Ureter (tissue), 1 donor: ENCODE measurements at places on chromosomes 1 and 21. TPM values are rescaled to one million over a fixed set of nuclear protein-coding genes. Genes with fewer than 3 reads are reported as not detected.

DNA sequence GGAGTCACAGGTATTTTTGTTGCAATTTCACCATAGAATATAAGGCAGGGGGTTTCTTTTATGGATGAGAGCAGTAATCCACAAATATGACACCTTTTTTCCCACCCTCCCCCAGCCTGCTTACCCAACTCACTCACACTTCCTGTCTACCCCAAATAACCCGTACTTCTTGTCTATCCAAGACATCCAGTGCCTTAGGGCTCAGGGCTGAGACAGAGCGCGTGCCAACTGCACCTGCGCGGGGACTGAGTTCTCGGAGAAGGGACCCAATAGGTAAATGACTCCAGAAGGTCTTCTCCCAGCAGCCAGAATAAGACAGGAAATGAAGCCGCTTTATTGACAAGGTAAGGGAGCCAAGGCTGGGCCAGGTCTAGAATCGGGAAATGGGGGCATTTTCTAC, 369.1 kb downstream of the SIPA1L2 start:
- no peak for DNase-seq

Gene FAM167B
- 8.3 TPM for total RNA-seq

Gene DENND2D
- 134 TPM for total RNA-seq

Gene PRDX6
- 167 TPM for total RNA-seq

DNA sequence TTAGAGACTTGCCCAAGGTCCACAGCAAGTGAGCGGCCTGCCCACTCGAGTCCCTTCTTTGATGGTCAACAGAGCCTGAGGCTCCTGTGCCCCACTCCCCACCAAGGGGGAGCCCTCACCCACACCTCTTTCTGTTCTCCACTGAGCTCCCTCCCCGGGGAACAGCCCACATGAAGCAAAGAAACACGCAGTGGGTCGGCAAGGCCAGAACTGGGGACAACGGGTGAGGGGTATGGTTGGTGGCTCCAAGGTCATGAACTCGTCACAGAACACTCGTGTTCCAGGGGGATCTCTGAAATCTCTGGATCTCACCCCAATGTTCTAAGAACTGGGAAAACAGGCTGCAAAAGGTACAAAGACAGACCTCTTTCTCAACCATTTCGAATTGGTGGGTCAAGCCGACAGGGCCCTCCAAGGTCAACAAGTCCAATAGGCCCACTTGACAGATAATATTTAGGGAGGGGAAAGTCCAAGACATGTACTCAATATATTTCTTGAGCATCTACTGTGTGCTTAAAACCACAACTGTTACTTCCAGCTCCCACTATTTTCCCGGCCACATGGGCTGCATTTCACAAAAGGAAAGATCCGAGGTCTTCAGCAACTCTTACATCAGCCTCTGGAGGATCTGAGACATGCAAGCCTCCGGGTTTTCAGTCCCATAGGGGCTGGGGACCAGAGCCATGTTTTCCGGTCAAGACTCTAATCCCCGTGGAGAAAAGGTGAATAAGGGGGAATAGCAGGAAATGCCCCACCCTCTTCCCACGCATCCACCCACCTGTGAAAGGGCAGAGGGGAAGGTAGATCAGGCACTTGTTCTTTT, 1.1 kb upstream of the RAP1GAP start:
- no peak for DNase-seq

DNA sequence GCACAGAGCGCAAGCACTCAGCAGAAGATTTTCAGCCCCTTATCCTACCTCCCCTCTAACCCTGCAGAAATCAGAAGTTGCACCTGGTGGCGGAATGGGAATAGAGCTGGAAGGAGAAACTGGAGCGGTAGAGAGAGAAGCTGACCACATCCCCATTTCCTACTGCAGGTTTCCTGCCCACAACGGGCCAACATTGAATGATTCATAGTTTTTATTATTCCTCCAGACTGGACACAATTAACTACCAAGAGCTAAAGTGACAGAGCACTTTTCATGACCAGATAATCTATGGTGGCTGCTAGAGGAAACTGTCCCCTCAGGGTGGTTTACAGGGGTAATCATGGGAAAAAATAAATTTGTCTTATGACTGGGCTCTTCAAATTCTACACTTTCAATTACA, 21.3 kb upstream of the LRRC8D start:
- DNase-seq, result no peak

GRCh38 chr1:247212627-247213617, 41.1 kb upstream of the ZNF124 start:
- no peak for DNase-seq

Gene CDCA8
- 1.2 TPM for total RNA-seq

Gene PEX14
- total RNA-seq, result 47.6 TPM

Gene KCNA3
- 3.6 TPM for total RNA-seq

DNA sequence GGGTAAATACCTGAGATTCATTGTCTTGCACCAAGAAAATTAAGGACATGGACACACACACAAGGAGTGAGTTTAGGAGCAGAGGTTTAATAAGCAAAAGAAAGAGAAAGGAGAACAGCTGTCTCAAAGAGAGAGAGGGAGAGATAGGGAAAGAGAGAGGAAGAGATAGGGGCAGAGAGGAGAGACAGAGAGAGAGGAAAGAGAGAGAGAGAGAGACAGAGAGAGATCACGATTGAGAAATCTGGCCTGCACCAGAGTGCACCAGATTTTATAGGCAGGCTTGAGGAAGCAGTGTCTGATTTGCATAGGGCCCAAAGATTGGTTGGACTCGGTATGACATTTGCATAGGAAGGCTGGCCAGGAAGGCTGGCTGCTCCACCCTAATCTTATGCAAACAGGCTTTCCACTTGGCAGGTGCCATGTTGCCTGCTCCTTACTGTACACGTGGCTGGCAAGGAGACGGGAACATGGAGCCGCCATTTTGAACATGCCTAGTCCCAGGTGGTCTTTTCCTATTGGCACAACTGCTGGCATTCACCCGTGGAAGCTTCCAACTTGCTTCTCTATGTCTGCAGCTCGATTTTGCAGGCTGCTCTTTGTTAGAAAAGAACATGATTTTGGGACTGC, 419.9 kb downstream of the ZP4 start:
- no peak for DNase-seq

Gene SAMSN1
- 8.3 TPM for total RNA-seq

DNA sequence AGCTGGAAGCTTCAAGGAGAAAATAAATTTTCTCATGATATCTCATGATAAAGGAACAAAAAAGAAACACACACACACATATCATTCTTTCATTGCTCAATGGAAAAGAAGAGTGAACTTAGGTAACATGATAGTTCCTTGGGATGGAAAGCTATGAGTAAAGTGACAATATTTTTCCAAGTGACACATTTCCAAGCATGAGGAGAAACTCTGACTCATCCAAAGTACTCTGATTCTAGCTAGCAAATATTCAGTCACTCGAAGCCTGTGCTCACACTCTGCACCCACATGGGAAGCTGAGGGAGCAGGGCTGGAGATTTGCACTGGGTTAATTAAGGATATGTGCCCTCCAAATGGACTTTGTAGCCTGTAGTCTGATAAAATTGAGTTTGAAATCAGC, 222.4 kb downstream of the LRRC40 start:
- no peak for DNase-seq

Gene LHX8
- 0.21 TPM for total RNA-seq

GRCh38 chr1:108814343-108815125, 42.4 kb downstream of the AKNAD1 start:
- no peak for DNase-seq

Gene LCE1C
- total RNA-seq, result not detected

Gene HSD3B2
- total RNA-seq, result not detected

- no peak for DNase-seq
Observed at GRCh38 chr1:90107990-90108389, 113.1 kb downstream of the ZNF326 start.

Gene RERE
- 215 TPM for total RNA-seq

DNA sequence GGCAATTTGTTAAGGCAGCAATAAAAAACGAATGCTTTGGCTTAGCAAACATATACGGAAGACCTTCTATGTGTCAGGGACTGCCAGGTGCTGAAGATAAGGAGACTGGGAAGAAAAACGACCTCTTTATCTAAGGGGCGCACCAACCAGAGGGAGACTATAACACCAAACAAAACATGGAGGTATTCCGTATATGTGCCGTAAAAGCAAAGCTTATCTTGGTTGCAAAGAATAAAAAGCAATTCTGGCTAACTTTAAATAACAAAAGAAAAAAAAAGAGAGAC, 167.1 kb upstream of the KCNJ15 start:
- DNase-seq, result no peak

DNA sequence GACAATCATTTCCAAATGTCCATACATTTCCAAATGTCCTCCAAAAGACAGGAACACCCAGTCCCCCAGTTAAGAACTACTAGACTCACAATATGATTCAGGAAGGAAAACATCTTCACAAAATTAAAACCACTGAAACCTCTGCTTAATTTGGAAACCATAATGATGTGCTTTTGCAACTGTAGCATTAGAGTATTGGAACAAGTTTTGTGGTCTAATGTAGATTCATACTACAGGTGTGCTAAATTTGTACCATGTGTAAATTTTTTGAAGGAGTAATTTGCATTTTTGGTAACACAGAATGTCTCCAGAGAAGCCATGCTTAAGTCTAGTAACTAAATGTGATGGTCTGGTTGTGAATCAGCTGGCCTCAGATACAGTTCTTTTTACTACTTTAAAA, 129.6 kb downstream of the DPYD start:
- no peak for DNase-seq

DNA sequence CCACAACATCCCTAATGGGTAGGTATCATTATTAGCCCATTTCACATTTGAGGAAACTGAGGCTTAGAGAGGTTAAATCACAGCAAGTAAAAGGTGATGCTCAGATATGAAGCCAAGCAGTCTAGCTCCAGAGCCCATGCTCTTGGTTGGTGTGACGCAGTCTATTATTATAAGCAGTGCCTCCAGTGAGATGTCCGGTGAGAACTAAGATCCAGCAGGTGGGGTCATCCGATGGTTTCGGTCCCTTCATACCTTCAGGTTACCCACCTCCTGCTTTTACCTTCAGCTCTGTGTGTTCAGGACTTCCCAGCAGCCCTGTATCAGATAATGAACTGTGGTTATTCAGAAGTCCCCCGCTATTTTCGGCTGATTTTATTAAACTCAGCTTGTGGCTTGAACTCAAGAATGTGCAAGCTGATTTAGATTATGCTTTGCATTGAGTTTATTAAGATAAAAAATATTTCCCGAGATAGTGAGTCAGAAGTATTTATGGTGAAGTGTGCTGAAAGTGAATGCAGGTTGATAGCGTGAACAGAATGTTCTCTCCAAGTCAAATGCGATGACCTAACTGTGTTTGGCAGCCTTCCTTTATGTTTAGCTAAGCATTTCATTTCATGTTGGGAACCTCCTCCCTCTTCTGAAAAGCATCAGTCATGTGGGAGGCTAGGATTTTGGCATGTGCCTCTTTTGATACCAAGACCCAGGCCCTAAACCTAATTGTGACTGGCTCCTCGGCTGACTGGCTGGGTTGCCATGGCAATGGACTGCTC, 160.9 kb upstream of the UBE2U start:
- DNase-seq, result no peak

Gene CLDN14
- not detected for total RNA-seq

GRCh38 chr1:92790867-92791266, 6.0 kb upstream of the EVI5 start:
- no peak for DNase-seq

Gene ADORA1
- 1.5 TPM for total RNA-seq

GRCh38 chr1:190564117-190564516, 86.5 kb upstream of the BRINP3 start:
- DNase-seq, result no peak

Gene KPRP
- total RNA-seq, result not detected

Gene FAM72B
- 0.68 TPM for total RNA-seq

Gene TRIM46
- 1.6 TPM for total RNA-seq

DNA sequence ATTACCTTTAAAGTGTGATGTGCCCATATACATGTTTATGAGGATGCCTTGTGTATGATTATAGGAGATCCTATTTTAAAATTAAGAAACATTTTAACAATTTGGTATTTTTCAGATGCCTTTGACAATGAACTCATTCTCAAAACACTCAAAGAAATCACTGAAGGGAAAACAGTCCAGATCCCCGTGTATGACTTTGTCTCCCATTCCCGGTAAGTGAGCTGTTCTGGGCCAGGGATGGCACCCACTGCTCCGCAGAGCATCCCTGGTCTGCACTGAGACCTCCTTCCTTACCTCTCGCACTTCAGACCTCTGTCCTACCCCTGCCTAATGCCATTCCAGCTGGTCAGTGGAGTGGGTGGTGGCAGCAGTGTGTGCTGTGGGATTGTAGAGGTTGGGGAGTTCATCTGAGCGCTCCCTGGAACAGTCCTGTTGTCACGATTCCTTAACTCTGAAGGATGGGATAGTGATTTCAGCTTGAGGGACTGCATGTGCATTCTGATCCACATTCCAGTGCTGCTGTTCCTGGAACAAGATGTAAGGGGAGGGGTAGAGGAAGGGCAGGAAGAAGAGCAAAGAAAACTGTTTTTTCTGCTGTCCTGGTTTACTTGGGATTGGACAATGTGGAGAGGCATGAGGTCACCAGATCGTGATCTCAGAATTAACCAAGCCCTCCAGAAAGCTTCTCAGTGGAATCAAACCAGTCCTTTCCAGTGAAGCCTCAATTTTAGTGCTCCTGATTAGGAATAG, 63.9 kb downstream of the UCK2 start:
- DNase-seq, result no peak

DNA sequence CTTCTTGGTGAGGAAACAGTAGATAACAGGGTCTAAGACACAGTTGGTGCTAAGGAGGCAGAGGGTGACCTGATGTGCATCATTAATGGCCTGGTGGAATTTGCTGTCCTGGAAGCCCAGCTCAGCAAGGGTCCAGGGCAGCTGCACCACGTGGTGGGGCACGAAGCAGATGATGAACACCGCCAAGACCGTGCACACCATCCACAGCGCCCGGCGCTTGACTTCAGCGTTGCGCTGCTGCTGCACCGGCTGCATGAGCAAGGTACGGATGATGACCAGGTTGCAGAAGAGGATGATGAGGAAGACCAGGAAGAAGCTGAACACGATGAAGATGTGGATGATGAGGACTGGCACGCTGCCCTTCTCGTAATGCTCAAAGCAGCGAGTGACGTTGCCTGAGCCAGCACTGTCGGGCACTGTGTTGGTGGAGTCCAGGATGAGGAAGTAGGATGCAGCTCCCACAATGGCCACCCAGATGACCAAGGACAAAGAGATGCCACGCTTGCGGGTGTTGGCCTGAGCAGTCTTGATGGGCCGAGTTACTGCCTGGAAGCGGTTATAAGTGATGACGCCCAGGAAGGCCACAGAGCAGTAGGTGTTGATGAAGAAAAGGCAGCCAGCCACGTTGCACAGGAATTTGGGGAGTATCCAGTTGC, 26.2 kb downstream of the PTAFR start:
- DNase-seq, result no peak

Gene GSTM5
- 11.6 TPM for total RNA-seq

DNA sequence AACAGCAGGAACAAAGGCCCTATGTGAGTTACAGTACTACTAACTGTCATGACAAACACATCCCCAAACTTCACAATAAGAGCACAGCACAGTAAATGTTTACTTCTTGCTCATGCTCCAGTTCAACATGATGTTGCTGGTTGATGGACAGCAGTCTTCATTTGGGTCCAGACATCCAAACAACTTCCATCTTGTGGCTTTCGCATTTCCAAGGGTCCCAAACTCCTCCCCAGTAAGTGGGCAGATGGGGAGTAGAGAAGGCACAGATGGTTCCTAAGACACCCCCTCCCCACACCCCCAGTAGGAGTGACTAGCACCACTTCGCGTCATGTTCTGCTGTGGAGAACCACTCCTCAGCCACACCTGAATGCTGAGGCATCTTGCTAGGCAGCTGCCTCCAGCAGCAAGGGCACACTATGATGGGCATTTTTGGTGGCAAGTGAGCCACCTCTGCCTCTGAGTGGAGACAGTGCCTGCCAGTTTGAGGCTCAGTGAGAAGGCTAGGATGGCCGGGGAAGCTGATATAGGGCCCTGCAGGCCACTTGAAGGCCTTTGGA, 32.7 kb upstream of the CD2 start:
- DNase-seq, result peak; percentile 24

Gene TDRD5
- total RNA-seq, result 1.0 TPM

Gene KCNK1
- total RNA-seq, result 6.9 TPM
